Hepatocyte (in vitro differentiated cells): ENCODE measurements at places on chromosomes 2 and 18.

DNA sequence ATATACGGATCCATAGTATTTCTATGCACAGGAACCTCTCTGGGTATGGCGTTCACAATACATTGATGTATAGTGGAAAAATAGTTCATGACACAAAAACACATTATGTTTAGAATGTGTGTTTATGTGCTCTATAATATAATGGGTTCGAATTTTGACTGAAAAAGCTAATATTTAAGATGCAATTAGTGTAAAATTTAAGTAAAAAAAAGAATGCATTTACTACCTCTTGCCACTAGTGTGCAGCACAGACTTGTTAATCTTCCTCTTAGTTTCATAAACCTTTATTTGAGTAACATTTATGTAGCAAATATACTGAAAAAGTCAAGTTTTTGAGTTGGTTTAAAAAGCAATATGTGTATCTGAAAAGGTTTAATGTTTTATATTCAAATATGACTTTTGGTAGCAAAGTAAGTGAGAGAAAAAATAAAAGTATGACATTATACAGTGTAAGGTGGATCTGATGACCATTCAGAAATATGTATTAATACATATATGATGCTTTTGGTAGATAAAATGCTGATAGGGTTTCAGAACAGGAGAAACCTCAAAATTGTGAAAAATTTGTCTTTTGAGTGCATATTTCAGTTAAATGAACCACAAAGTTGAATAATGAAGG, 49.4 kb downstream of the CCDC102B start:
- DNase-seq = peak; percentile 16

DNA sequence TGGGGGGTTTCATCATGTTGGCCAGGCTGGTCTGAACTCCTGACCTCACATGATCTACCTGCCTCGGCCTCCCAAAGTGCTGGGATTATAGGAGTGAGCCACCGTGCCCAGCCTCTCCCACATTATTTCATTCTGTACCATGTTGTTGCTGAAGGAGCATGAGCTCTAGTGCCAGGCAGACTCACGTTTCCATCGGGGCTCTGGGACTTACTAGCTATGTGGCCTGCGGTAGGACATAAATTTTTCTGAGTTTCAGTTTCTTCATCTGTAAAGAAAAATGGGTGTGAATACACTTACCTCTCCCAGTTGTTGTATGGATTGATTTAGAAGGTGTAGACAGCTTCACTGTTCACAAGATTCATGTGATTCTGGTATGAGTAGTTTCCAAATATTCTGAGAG, 30.8 kb upstream of the CCL20 start:
- DNase-seq = no peak

GRCh38 chr18:21735452-21736015, 5.1 kb upstream of the MIB1 start:
- peak; percentile 88 for DNase-seq

DNA sequence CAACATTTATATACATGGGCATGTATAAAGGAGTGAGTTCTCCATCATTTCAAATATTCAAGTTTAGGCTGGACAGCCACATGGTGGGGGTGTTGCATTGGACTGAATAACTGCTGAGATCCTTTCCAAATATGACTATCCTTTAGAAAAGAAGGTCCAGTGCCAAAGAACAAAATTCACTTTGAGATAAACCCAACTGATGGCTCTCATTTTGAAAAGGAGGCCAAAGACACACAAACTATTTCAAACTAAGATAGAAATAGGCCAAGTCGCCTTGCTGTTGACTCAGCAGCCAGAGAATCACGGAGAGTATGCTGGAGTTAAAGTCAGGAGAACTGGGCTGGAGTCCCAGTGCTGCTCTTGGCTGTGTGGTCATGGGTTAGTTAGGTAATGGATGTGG, 204.5 kb upstream of the LRATD1 start:
- no peak for DNase-seq

DNA sequence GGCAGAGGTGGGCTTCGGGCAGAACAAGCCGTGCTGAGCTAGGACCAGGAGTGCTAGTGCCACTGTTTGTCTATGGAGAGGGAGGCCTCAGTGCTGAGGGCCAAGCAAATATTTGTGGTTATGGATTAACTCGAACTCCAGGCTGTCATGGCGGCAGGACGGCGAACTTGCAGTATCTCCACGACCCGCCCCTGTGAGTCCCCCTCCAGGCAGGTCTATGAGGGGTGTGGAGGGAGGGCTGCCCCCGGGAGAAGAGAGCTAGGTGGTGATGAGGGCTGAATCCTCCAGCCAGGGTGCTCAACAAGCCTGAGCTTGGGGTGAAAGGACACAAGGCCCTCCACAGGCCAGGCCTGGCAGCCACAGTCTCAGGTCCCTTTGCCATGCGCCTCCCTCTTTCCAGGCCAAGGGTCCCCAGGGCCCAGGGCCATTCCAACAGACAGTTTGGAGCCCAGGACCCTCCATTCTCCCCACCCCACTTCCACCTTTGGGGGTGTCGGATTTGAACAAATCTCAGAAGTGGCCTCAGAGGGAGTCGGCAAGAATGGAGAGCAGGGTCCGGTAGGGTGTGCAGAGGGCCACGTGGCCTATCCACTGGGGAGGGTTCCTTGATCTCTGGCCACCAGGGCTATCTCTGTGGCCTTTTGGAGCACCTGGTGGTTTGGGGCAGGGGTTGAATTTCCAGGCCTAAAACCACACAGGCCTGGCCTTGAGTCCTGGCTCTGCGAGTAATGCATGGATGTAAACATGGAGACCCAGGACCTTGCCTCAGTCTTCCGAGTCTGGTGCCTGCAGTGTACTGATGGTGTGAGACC, at the start of gene PROC:
Gene PROC (plus strand): TSS at position 128 of the 812 bp plus-strand sequence. CDS start 1,516 bp downstream, outside the sequence.
- peak; percentile 16 for DNase-seq
